NCI-H1092 treated with DMSO at 0.1 percent for 48 hours (cell line): ENCODE measurements at places on chromosomes 1 and 21.

DNA sequence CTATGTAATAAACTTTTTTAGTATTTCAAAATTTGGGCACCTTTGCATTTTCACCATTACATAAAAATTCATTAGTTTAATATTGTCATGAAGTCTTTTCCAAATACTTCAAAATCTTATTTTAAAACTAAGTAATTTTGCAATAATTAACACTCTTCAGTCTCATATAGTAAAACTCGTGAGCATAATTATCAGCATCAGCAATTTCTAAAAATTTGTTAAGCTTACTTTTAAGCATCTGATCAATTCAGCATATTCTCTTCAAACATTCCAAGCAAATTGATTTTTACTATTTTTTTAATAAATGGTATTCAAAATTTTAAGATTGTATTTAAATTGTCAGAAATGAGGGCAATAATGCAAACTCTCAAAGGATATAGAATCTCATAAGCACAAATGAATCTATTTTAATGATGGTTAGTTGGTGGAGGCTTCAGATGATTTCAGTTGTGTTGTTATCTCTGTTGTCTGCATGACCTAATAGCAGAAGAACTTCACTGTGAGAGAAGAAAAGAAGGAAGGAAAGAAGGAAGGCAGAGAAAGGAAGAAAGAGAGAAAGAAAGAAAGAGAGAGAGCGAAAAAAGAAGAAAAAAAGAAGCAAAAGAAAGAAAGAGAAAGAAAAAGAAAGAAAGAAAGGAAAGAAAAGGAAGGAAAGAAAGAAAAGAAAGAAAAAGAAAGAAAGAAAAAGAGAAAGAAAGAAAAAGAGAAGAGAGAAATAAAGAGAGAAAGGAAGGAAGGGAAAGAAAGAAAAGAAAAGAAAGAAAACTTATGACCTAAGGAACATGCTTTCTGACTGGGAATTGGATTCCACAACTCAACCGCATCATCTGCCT is 860.5 kb downstream of the NCAM2 start:
- no peak for DNase-seq

DNA sequence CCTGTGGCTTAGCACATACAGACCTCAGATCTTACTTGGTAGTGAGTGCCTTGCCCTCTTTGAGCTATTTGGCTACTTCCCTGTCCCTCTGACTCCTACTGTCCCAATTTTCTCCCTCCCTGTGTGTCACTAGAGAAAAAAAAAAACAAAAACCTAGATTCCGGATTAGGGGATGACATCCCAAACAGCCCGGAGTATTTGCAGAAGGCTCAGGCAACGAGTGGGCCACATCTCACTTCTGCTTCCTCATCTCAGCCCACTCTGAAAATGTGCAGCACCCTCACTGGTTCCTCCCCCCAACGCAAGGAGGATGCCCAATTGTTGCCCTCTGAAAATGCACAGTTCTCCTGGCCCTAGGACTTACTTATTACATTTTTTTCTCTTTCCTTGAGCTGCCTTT is 4.9 kb downstream of the NHLH1 start:
- no peak for DNase-seq

- no peak for DNase-seq
Measured at GRCh38 chr1:34547046-34547674, 207.7 kb upstream of the GJB5 start.

- no peak for DNase-seq
Measured at GRCh38 chr1:174841747-174842146, 158.0 kb upstream of the CACYBP start.

DNA sequence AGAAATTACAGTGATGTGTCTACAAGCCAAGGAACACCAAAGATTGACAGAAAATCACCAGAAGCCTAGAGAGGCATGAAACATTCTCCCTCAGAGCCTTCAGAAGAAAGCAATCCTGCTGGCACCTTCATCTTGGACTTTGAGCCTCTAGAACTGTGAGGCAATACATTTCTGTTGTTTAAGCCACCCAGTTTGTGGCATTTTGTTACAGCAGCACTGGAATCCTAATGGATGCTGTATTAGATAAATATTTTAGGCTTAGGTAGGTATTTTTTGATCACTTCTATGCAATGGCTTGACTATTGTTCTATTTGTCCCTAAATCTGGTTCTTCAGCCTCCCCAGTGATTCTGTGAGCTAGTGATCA is 453.1 kb downstream of the LTN1 start:
- no peak for DNase-seq

DNA sequence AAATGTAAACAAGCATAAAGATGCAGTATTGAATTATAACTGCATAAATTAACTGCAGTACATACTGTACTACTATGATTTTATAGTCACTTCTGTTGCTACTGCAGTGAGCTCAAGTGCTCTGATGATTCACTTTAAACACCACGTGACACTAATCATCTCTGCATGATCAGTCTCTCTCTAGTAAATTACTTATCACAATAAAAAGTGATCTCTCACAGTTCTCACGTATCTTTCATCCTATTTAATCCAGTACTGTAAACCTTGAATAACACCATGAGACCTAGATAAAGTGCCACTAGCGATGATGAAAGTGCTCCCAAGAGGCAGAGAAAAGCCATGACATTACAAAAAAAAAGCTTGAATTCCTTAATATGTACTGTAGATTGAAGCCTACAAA is 1242.0 kb downstream of the AMY1C start:
- DNase-seq, result peak; percentile 83

- no peak for DNase-seq
Measured at GRCh38 chr1:209862391-209863356, 34.9 kb downstream of the UTP25 start.

GRCh38 chr1:4699376-4700301 is 45.2 kb downstream of the AJAP1 start:
- DNase-seq, result no peak

DNA sequence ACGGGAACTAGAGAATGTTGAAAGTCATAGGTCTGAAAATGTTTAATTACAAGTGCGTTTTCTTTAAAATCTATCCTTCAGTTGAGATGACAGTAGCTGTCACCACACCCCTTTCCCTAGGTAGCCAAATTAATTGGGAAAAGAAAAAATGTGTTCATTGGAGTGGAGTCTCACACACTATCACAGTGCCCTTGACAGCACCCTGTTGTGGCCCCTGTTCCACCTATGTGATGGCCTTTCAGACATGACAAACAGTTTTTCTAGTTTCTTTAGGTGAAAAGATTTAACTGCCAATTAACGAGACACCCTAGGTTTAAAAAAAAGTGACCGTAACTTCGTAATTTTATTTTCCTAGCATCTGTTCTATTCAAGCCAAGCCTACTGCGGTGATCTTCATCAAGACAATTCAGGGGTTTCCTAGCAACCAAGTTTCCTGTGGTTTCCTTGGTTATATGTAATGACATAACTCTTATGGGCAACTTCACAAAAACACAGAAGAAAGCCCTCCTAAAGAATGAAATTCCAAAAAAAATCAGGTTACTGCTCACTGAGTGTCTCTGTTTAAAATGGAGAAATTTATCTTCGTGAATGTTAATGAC is 298.3 kb downstream of the PDE4B start:
- DNase-seq, result no peak

GRCh38 chr1:181028196-181028595 is 5.5 kb upstream of the STX6 start:
- no peak for DNase-seq

- DNase-seq, result no peak
Measured at GRCh38 chr1:59419361-59420140, 122.7 kb downstream of the FGGY start.

GRCh38 chr1:16938351-16939321 is 16.9 kb downstream of the CROCC start:
- no peak for DNase-seq

DNA sequence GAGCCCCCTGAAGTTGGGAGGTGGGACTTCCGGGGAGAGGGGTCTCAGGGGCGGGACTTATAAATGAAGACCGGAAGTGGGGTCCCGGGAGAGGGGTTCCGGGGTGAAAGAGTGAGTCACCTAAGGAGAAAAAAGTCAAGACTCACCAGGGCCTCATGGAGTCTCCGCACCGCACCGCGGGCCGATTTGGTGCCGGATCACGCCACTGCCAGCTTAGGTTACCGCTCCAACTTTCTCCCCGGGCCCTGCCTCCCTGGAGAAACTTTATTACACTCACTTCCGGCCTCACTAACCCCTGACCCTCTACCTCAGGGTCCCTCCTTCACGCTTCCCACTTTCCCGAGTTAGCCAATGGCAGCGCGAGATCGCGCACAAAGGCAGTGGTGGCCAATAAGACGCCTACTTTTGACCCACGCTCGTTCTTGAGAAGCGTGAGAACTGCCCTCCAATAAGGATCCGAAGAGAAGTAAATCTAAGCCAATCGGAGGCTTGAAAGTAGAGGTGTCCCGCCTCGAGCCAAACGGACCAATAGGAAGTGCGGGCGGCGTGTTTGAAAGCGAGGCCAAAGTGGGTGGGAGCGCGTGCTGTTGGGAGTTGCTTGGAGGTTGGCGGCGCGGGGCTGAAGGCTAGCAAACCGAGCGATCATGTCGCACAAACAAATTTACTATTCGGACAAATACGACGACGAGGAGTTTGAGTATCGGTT is at the start of gene CKS1B:
CKS1B (plus strand) TSS at position 580 of the 706 bp plus-strand sequence; CDS start at position 645, 65 bp downstream.
- peak; percentile 100 for DNase-seq

- no peak for DNase-seq
Measured at GRCh38 chr1:82517586-82517985, 716.9 kb downstream of the ADGRL2 start.

DNA sequence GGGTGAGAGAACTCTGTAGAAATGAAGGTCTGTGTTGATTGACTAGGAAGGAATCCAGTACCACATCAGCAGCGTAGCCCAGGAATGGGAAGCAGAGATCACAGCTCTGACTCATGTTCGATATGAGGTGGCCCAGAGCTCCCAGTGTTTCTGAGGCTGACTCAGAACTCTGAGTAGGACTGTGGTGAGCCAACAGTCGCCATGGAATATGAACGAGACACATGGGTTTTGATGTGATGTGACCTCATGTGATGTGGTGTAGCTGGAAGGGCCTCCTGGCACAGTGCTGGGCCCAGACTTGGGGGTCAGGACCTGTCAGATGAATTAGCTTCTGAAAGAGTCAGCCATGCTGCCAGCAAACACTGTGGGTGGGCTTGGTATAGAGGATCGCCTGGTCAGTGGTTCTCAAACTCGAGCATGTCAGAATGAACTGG is 237.0 kb downstream of the MRPL39 start:
- no peak for DNase-seq

- no peak for DNase-seq
Measured at GRCh38 chr1:215466361-215466760, 100.7 kb upstream of the KCTD3 start.

DNA sequence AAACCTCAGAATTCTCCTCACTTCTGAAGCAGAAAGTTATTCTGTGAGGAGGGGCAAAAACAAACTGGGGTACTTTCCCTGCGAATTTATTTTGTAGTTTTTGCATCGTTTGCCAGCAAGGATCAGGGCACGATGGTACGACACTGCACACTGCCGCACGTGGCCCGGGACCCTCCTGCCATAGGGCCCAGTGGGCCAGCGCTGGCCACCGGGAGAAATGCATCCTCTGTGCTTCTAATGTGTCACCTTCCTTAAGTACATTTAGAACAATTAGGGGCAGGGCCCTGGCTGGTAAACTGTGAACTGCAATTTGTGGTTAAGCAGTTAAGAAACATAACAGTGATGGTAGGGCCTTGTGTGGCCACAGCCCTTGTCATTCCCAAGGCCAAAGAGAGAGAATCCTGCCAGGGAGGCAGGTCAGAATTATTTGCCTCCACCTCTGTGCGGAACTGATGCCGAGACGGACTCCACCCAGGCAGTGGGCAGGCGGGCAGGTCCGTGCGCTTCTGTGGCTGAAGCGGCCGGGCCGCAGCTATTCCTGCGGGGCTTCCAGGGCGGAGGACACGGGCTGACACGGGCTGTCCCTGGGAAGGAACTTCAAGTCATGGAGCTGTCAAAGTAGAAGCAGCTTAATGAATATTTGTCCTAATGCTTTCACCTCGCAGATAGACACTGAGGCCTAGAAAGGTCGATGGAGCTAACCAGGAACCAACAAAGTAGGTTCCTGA is 12.5 kb downstream of the GPR137B start:
- DNase-seq, result no peak

- no peak for DNase-seq
Measured at GRCh38 chr1:225257081-225257480, 170.8 kb downstream of the LBR start.

GRCh38 chr1:24609949-24610517 is 33.1 kb upstream of the SRRM1 start:
- DNase-seq, result no peak

DNA sequence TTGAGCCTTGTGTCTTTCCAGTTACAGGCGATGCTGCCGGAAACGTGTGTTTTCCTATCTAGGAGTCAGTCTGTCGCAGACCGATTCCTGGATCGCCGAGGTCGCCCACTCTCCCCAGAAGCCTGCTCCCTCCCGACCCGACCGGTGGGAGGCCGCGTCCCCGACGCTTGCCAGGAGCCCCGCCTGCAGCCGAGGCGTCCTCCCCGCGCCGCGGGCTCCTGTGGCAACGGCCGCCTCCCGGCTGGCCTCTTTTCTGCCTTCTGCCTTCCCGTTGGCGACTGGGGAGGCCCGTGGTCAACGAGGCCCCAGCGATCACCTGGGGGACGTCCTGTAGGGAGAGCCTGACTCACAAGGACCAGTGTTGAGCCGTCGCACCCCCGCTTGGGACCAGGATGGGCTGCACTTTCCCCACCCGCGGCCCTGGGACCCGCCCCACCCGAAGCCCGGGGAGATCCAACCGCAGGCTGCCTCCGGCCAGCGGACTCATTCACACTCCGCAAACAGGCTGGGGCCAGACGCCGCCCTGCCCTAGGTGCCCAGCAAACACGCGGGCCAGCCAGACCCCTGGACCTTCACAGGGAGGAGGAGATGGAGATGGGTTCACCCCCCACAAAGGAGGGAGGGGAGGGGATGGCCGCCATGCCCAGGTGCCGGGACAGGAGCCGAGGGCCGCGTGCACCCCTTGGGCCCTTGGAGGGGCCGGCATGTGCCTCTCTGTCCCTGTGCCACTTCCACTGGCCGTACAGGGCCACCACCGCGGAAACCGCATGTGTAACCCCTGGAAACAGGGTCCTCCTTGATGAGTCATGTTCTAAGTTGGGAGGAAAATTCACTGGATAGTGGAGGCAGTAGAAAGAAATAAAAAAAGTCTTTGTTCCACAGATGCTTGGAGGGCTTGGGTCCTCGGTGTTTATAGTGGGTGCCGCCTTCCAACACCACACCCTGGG is 7.2 kb upstream of the COL6A1 start:
- DNase-seq, result no peak

- no peak for DNase-seq
Measured at GRCh38 chr1:8382051-8382505, 64.2 kb downstream of the SLC45A1 start.

- DNase-seq, result no peak
Measured at GRCh38 chr1:154406572-154406879, 1.4 kb downstream of the IL6R start.

DNA sequence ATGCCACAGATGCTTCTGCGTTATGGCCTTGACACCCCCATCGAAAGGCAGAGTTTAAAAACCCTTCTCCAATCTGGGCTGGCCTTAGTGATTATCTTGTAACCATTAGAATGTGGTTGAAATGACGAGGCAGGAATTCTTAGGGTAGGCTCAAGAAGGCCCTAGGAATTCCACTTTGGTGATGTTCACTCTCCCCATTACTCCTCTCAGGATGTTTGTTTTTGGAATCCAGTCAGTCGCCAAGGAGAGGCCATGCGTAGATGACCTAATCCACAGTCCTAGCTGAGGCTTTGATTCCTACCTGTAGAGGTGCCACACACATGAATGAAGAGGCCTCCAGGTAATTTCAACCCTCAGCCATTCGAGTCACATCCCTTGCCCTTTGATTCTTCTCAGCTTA is 318.2 kb downstream of the NEGR1 start:
- no peak for DNase-seq

GRCh38 chr1:86841116-86841515 is 72.8 kb downstream of the SELENOF start:
- no peak for DNase-seq

GRCh38 chr21:15279482-15279881 is 214.7 kb upstream of the NRIP1 start:
- DNase-seq, result no peak
